ENCODE measurements at places on chromosomes 1 and 21.

- no peak for DNase-seq
Observed at GRCh38 chr21:22889445-22889844, 1891.2 kb downstream of the NCAM2 start.

GRCh38 chr1:106680776-106681344 is 375.6 kb upstream of the PRMT6 start:
- no peak for DNase-seq

DNA sequence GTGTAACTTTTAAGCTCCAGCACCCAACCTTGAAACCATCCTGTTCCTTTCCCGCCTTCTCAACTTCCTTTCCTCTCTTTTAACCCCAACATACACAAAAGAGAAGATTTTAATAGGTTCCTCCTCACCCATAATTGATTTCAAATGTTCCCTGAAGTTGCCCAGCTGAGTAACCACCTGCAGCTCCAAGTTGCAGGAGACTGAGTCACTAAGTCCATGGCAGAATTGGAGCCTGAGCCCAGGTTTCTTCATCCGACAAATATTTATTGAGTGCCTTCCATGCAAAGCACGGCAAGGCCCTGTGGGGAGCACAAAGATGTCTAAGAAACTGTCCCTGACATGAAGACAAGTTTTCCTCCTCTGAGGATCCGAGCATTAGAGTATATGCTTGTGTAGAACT is 97.7 kb downstream of the PAPPA2 start:
- DNase-seq = no peak

DNA sequence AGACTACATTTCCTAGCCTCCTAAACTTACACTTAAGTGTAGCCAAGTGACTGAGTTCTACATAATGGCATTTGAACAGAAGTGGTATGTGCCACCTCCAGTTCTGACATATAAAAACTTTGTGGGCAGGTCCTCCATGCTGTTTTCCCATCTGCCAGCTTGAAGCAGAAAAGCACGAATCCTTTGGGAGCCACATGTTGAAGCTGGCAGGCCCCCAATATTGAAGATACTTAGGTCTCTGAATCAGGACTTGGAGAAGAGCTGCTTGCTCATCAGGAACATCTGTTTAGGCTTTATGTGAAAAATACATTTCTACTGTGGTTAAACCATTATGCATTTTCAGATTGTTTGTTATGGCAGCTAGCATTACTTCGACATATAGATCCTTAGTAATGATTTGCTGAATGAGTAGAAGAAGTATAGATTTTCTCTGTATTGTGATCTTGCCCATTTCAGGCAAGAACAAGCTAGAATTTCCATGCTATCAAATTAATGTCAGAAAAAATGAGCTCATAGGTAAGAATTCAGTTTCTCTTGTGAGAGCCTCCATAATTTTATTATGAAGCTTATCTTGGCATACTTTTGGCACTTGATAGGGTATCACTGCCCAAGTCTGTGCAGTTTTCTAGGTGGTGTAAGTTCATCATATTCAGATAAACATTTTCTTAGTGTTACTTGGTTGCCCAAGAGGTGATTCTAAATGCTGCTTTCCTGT is 68.4 kb downstream of the GDAP2 start:
- no peak for DNase-seq

GRCh38 chr21:44822484-44823178 is 4.8 kb upstream of the SUMO3 start:
- no peak for DNase-seq

DNA sequence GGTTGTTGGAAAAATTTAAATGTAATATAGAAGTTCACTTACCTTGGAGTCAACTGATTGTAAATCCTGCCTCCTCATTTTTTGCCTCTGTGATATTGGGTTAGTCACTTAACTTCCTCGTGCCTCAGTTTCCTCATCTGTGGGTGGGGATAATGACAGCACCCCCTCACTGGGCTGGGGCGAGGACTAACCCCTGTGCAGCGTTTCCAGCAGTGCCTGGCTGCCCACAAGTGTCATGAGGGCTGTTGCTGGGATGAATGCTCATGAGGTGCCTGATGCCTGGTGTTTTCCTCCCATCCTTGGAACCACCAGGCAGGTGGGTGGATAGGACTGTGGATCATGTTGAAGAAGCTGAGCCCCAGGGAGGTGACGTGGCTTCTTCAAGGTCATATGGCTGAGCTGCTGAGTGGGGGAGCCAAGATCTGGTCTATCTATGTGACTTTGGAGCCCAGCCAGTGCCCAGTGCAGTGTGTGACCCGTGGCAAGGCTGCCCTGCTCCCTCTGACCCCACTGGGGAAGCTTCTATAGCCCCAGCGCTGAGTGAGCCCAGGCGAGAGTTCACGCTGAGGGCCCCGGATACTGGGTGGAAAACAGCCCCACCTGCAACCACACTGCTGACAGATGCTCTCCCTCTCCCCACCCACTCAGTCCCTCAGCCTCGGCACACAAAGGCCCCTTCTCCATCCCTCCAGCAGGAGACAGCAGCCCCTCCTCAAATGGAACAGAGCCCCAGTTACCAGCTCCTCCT is 446.0 kb downstream of the PTPRU start:
- no peak for DNase-seq

DNA sequence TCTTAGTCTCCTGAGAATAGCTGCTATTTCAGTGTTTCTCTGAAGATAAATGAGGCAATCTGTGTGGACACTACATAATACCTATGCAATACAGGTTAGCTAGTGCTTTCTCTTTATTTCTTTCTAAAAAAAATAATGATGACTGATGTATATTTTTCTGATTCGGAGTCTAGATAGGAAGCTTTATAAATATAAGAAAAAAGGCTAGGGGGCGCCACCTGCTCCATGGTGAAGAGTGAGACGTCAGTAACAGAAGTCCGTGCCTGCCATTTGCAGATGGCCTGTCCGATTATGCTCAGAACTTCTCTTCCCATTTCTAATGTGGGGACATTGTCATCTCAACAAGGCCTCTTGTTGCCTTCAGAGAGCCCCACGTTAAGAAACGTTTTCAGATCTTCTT is 26.4 kb downstream of the QSOX1 start:
- DNase-seq = peak; percentile 19

DNA sequence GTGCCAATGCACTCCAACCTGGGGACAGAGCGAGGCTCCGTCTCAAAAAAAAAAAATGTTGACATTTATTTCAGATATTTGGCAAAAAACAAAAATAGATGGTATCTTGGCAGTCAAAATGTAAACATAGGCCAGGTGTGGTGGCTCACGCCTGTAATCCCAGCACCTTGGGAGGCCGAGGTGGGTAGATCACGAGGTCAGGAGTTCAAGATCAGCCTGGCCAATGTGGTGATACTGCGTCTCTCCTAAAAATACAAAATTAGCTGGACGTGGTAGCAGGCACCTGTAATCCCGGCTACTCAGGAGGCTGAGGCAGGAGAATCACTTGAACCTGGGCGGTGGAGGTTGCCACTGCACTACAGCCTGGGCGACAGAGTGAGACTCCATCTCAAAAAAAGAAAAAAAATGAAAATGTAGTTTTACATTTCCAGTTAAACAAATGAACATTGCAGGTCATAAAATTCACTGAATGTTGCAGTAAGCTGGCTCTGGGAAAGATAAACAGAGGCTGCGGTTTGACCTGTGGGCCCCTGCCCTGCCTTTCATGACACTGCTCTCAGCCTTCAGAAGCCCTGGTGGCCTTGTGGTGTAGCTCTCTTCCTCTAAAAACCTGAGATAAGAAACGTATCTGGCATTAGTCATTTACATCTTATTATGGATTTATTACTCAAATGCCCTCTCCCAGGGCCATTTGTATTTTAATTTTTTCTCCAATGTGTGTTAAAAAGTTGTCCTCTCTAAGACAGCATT is 12.2 kb upstream of the SLC44A3 start:
- DNase-seq = no peak

- DNase-seq = no peak
Observed at GRCh38 chr21:41576013-41576615, 68.2 kb upstream of the TMPRSS2 start.

GRCh38 chr1:231032963-231033362 is 7.1 kb downstream of the FAM89A start:
- DNase-seq = no peak

DNA sequence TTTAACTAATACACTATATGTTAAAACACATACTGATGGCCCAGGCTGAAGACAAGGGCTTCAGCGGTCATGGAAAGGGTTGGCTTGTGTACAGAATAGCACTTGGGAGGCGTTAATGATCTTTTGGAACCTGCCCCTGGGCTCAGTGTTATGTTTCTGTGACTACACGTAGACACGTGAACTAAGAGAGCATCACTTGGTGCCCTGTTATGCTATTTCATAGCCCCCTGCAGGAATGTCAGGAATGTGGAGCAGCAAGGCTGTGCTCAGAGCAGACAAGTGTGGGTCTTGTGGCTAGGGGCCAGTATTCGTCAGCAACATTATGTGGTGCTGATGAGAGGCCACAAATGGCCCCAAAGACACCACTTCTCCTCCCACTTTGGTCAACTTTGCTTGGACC is 132.4 kb downstream of the MAP3K21 start:
- no peak for DNase-seq

All from stimulated activated CD4-positive, alpha-beta T cell treated with anti-CD3 and anti-CD28 coated beads, Interleukin-12 subunit alpha, Interleukin-12 subunit beta, amount 100 ng/mL, for 48 hours (primary cell).